ENCODE measurements at places on chromosomes 4 and X.

DNA sequence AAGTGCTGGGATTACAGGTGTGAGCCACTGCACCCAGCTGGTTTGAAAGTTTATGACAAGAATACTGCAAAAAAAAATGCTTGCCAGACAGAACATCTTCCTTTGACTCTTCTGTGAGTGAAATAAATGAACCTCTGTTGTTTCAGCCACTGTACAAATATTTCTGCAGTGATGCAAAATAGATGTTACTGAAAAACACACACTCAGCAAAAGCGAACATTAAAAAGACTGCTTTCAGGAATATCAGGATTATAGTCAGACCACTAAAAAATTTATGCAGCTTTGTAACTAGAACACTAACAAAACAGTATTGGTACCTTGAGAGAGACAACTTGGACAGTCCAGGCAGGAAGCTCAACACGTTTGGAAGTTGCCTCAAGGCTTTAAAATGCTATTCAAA, 16.9 kb upstream of the SEPSECS start:
- DNase-seq: no peak

DNA sequence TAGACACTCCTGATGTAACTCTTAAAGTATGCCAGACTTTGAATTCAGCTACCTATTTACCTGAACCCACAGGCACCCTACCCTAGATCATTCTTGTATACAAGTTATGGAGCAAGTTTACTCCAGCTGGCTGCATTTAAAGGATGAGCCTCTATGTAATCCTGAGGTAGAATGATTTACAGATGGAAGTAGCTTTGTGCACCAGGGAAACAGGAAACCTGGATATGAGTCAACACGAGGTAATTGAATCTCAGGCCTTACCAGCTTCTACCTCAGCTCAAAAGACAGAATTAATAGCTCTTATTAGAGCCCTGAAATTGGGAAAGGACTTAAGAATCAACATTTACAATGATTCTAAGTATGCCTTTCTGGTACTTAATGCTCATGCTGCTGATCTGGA, 119.8 kb downstream of the AGTR2 start:
- DNase-seq: no peak

GRCh38 chr4:152684007-152684406, 4.2 kb upstream of the TMEM154 start:
- DNase-seq: no peak

DNA sequence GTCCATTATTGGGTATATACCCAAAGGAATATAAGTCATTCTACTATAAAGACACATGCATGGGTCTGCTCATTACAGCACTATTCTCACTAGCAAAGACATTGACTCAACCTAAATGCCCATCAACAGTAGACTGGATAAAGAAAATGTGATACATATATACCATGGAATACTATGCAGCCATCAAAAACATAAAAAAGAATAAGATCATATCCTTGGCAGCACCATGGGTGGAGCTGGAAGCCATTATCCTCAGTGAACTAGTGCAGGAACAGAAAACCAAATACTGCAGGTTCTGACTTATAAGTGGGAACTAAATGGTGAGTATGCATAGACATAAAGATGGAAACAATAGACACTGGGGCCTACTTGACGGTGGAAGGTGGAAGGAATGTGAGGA, 2.3 kb upstream of the APOOL start:
- DNase-seq: no peak
